ENCODE measurements at places on chromosomes 1 and 21.

DNA sequence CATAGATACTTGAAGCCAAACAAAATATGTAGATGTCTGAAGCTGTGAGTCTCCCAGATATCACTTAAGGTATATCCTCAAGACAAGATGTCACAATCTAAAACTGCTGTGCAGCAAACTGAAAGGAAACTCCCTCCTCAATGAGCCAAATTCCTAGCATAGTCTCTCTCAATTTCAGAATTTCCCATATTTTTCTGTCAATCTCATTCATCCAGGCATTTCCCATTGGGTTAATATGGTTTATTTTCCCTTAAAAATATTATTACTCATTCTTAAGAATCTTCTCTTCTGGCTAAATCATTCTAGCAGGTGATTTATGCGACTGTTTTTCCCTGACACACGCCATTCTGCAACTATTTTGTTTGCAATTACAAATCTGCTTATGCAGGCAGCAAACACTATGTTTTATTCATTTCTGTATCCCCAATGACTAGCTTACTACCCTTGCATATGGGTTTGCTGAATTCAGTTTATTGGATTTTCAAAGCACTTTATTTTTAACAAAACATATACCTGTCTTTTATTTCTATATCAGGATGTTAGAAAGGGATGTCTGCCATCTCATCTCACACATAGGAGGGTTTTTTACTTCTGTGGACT lies 69.9 kb downstream of the TNFSF4 start:
- no peak for DNase-seq

- no peak for DNase-seq
Observed at GRCh38 chr1:167748906-167749305, 27.1 kb downstream of the MPZL1 start.

GRCh38 chr1:116854403-116854690 lies 55.4 kb upstream of the PTGFRN start:
- DNase-seq = no peak

GRCh38 chr1:10598389-10598702 lies 123.6 kb downstream of the PEX14 start:
- no peak for DNase-seq

- no peak for DNase-seq
Observed at GRCh38 chr1:93015590-93015989, 54.3 kb upstream of the DIPK1A start.

- no peak for DNase-seq
Observed at GRCh38 chr1:85421179-85421578, 43.8 kb downstream of the DDAH1 start.

DNA sequence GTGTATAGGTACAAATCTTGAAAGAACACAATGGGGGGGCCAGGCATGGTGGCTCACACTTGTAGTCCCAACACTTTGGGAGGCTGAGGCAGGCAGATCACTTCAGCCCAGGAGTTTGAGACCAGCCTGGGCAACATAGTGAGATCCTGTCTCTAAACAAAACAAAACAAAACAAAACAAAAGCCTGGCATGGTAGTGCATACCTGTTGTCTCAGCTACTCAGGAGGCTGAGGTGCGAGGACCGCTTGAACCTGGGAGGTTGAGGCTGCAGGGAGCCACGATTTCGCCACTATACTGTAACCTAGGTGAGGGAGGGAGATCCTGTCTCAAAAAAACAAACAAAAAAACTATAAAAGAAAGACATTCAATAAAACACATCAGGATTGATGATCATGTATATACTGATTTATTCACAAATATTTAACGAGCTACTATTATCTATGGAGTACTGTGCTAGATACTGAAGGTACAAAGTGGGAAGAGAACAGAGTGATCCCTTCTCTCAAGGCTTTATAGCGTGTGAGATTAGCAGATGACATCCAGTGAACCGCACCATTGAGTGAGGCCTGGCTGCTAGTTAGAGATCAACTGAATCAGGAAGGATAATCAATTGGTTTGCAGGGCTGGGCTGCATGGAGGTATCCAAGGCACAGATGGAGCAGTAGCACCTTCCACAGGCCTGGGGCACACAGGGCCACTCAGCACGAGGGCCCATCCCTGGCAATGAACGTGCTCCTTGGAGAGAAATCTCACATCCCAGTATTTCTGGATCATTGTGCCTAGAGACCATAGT lies 26.4 kb downstream of the ELF3 start:
- DNase-seq = no peak

- DNase-seq = no peak
Observed at GRCh38 chr1:167880580-167881021, 33.3 kb downstream of the ADCY10 start.

- DNase-seq = no peak
Observed at GRCh38 chr1:156677616-156678596, 699 bp upstream of the NES start.

- no peak for DNase-seq
Observed at GRCh38 chr1:204080163-204080903, 7.4 kb downstream of the SOX13 start.

DNA sequence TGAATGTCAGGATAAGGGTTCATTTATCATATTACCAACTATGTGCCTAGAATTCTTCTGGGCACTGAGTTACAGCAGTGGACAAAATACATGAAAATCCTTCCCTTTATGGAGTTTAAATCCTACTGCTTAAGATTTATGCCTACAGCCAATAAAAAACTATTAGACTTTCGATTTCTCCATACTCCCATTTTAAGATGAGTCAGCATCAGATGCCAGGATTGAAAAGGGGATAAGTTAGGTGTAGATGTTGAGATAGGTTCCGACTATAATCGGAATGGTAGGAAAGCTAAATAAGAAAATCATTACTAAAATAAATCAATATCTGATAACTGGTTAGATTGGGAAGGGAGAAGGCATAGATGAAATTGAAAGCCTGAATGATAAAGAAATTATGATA lies 3.2 kb upstream of the COL24A1 start:
- no peak for DNase-seq

- DNase-seq = no peak
Observed at GRCh38 chr1:97138515-97139032, 417.0 kb downstream of the PTBP2 start.

DNA sequence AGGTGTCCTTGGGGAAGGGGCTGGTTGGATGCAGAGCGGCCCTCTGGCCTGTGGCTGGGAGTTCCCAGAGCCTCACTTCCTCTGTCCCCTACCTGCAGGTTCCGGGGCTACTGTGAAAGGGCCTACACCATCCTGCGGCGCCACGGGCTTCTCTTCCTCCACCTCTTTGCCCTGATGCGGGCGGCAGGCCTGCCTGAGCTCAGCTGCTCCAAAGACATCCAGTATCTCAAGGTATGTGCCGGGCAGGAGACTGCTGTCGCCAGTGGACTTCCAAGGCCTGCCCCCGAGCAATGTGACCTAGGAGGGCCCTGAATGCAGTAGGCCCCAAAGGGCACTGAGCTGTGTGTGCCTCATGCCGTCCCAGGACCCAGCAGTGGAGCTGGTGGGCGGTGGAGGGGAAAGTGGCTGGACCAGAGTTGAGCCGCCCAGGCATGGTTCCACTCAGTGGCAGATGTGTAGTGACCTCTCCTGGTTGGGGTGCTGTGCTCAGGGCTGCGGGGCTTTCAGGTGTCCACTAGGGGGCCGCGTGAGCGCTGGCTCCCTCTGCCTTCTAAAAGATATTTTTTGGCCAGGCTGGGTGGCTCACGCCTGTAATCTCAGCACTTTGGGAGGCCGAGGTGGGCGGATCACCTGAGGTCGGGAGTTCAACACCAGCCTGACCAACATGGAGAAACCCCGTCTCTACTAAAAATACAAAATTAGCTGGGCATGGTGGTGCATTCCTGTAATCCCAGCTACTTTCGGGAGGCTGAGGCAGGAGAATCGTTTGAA lies 73.4 kb downstream of the PIK3CD start:
- peak; percentile 68 for DNase-seq

GRCh38 chr1:234655328-234656069 lies 45.5 kb upstream of the IRF2BP2 start:
- DNase-seq = no peak

DNA sequence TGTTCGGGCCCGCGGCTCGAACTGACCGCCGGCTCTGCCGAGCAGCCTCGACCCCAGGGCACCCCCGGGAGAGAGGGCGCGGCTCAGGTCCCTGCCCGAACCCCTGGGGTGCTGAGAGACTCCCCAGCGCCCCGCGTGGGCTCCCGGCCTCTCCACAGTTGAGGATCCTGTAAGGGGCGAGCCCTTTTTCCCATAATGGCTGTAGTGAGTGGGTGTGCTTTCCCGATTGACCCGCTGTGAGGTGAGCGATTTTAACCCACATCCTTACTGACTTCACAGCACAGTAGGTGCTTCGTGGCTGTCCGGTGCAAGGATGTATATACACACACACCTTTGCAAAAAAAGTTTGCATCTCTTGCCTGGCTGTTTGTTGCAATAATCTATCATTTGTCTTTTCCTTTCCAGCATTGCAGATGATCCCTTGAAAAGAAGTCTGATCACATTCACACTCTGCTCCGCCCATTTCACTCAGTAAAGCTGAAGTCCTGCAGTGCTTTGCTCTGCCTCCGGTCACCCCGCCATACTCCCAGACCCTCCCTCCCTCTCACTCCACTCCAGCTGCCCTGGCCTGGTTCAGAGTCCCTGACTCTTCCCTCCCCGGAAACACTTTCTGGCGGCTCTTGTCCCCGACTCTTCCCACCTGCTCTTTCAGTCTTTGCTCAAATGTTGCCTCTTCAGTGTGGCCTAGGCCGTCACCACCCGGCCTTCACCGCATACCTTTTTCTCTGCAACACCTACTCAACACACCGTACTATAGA lies 955 bp upstream of the UBE2G2 start:
- no peak for DNase-seq

GRCh38 chr1:151534662-151535278 lies 5.3 kb upstream of the TUFT1 start:
- peak; percentile 71 for DNase-seq

Data from activated T-cell treated with anti-CD3 and anti-CD28 coated beads for 48 hours (primary cell).